ENCODE measurements at places on chromosomes 6 and 20. TPM values are rescaled to one million over a fixed set of nuclear protein-coding genes. Genes with fewer than 3 reads are reported as not detected.

Gene ACTL10
- 3.0 TPM for total RNA-seq

Gene KCNK15
- 0.29 TPM for total RNA-seq

Gene NRSN2
- total RNA-seq: 62.2 TPM

Gene EYS
- 0.50 TPM for total RNA-seq

Gene RSPO4
- not detected for total RNA-seq

Gene CDK5RAP1
- total RNA-seq: 23.7 TPM

Gene RNF8
- 24.1 TPM for total RNA-seq

Gene CYP24A1
- not detected for total RNA-seq

Gene XKR7
- under 0.01 TPM for total RNA-seq

Gene VPS52
- total RNA-seq: 42.8 TPM

Gene PSORS1C1
- total RNA-seq: 0.29 TPM

Gene ADGRF5
- under 0.01 TPM for total RNA-seq

Gene PRR18
- total RNA-seq: not detected

Gene GPLD1
- total RNA-seq: not detected

Gene BANF2
- total RNA-seq: not detected

Gene SLC35D3
- not detected for total RNA-seq

Gene PPP1R16B
- total RNA-seq: under 0.01 TPM

Gene SLC17A1
- not detected for total RNA-seq

Gene BMP6
- 1.3 TPM for total RNA-seq

Gene ADGB
- not detected for total RNA-seq

Gene FRS3
- total RNA-seq: 2.8 TPM

Gene DEFB132
- total RNA-seq: not detected

Gene DDR1
- 10.6 TPM for total RNA-seq

Gene TOP1
- 18.9 TPM for total RNA-seq

Gene LY6G6C
- not detected for total RNA-seq

Gene AVP
- total RNA-seq: not detected

Gene DLGAP4
- total RNA-seq: 35.1 TPM

Gene EMILIN3
- under 0.01 TPM for total RNA-seq

Gene KHDC1L
- total RNA-seq: not detected

Gene BTN3A1
- total RNA-seq: 37.2 TPM

Gene PKHD1
- not detected for total RNA-seq

Gene GJA1
- 120 TPM for total RNA-seq

Gene HNF4A
- total RNA-seq: not detected

Gene PPIL1
- total RNA-seq: 23.1 TPM

Gene F13A1
- not detected for total RNA-seq

Gene FHL5
- not detected for total RNA-seq

Gene TRIM10
- not detected for total RNA-seq
